ENCODE measurements at places on chromosomes 11 and 22.
A peak's percentile ranks its signal among the peaks of the same experiment; 100 is the strongest.

DNA sequence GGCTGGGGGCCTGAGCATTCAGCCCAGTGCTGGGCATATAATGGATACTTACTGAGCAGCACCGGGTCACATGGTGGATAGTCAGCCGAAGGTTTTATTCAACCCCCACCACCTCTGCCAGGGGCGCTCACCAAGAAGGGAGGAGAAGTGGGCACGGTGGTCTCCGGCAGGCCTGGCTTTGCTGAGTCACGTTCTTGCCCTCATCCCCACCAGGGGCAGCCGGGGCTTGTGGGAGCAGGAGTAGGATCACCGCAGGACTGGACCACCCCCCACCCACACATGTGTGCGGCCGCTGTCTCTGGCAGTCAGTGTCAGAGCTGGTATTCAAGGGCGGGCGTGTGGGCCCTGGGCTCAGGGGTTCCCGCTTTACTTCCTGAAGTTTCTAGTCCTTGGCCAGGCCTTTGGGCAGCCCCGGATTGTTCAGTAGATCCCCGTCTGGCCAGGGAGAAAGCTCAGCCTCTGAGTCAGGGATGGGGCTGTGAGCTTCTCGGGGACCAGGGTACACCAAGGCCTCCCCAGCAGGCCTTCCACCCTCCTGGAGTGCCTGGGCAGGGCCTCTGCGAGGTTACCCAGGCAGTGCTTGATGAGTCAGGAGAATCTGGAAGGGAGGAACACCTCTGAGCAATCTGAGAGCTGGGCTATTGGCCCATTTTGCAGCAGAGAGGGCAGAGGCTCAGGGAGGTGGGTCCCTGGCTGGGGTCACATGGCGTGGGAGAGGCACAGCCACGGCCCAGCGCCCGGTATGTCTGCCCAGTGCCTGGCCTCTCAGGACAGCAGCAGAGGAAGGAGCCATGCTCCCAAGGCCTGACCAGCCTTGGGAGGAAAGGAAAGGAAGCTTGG lies 60.6 kb downstream of the RTL6 start:
- DNase-seq: no peak

DNA sequence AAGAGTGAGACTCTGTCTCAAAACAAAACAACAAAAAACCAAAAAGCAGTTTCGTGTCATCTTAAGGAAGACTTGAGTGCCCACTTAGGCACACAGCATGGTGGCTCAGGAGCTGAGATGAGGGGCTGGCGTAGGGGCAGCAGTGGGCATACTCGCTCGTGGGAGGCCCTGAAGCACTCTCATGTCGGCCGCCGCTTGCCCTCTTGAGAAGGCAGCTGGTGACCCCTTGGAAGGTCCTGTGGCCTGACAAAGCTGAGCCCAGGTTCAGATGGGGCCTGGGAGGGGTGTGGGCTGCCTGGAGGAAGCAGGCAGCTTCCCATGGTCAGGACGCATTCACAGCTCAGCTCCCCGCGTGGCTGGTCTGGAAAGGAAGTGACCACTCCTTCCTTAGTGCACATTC lies 15.0 kb downstream of the MUC5B start:
- DNase-seq: no peak

- DNase-seq: no peak
Observed at GRCh38 chr11:2378527-2379210, 1.6 kb downstream of the CD81 start.

GRCh38 chr22:37267135-37267587 lies 15.1 kb upstream of the CYTH4 start:
- no peak for DNase-seq

DNA sequence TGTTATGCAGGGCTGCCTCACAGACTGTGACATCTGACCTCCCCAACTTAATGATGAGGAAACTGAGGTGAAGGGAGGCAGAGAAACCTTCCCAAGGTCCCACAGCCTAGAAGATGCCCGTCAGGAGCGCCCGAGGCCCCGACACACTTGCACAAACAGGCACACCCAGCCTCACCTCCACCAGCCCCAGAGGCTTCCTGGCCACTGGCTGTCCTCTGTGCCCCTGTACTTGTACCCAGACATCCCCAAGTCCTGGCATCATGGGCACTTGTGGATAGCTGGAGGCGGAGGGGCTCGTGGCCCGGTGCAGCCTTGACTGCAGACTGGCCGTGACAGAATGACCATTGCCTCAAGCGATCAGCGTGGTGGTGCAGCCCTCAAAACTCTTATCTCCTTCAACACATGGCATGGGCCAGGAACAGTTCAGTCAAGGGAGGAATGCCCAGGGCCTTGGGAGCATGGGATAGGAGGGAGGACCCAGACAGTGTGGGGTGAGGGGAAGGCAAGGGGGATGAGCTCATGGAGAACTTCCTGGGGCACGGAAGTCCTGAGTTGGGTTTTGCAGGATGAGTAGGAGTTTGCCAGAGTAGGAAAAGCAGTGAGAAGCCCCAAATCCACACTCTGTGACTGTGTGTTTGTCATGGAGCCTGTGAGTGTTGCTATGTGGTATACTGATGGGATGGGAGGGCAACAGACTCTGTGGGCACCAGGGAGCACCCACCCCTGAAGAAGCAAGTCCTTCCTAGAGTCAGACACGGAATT lies 25.8 kb upstream of the PPARA start:
- DNase-seq: no peak

DNA sequence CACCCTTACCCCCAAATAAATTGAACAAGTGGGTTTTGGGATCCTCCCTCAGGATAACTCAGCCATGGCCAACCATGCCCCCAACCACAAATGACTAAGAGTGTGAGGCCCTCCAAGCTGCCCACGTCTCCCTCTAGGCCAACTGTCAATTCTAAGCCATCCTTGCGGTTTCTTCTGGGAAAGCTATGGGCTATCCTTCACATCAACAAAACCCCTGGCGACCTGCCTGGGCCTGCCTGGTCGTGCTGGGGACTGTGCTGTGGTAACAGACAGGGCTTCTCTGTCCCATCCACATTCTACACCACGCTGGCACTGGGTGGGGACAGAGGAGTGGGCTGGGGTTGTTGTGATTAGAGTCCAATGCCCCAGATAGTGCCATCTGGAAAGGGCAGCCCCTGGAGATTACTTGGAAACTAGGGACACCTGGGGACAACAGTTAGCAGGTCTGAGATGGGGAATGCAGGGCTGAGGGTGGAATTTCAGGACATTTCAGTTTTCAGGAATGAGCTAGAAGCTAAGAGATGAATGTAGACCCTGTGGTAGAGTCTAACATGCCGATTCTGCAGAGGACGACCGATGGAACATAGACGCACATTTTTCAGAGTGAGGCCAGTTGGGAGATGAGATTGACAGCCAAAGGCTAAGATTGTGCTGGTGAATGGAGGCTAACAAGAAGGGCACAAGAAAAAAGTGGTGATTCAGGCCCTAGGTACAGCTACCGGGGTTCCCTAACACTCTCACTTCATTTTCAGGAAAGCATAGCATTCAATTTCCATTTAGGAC lies 131.9 kb downstream of the RASSF10 start:
- no peak for DNase-seq

- no peak for DNase-seq
Observed at GRCh38 chr11:57800444-57801182, 39.0 kb downstream of the CTNND1 start.

DNA sequence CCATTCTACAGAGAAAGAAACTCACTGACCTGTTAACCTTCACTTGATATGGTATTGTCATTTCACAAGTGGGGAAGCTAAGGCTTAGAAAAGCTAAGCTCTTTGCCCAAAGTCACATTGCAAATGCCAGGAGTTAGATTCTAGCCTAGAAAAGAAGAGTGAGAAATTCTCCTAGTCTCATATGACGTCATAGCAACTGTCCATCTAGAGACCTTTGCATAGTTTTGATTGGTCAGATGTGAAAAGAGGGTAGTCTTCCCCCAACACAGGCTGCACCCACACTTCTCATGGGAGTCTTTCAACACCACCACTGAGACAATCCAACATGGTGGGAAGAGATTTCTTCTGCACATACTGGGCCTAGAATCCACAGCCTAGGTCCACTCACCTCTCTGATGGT lies 197.9 kb downstream of the NTM start:
- no peak for DNase-seq

DNA sequence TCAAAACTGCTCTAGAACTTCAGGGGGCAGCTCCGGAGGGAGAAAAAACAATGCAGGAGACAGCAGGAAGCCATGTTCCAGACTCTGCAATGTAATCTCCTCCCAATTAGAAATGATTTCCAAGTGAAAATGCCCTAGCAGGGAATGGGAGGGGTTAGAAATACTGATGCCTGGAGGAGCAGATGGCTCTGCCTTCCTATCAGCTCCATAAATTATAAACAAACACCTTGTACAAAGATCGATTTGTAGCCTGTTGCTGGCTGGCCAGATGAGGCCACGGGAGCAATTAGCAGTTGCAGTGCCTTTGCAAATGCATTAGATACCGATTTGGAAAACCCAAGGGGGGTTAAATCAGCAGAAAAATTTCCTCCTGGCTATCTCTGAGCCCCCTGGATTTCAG lies 46.6 kb upstream of the CHRM4 start:
- no peak for DNase-seq

GRCh38 chr22:46099740-46100139 lies 50.6 kb upstream of the PPARA start:
- DNase-seq: no peak

DNA sequence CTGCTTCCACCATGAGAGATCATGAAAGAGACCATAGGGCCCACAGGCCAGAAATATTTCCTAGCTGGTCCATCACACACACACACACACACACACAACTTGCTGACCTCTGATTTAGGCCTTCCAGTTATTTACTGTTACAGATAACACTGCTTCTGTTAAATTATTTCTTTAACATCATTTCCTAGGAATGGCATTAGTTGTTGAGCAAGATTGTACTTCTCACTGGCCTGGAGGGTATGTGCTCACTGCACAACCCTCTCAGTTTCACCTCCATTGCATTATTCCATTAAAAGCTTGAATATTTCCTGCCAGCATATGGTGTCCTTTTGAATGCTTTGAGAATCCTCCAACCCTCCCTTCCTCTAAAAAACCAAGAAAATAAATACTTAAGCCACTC lies 104.4 kb downstream of the MICAL2 start:
- DNase-seq: no peak

DNA sequence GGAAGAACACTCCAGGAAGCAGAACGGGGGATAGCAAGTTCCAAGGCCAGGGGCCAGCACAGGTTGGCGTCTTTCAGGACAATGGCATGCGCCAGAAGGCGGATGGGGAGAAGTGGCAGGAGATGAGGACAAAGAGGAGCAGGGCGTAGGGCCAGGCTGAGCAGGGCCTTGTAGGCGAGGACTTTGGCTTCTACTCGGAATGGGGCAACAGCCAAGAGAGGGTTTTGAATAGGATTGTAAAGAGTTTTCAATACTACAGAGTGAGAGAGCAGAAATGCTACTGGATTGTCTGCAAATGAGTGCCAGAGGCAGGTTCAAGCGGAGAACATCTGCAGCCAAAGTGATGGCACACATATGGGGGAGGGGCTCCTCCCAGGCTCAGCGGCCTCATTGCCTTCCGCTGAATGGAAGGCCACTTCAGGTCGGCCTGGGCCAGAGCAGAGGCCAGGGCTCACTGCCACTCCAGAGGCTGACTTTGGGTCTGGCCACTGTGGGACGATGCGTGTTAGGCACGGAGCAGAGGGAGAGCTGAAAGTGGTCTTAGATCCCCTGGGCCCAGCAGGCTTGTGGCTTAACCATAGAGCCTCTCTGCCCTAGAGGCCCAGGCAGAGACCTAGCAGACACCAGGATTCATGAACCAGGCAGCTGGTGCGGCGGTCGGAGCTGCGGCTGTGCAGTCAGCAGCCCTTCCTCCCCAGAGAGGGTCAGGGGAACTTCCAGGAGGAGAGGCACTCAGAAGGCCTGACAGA lies 118.2 kb downstream of the DSCAML1 start:
- DNase-seq: peak; percentile 67

- no peak for DNase-seq
Observed at GRCh38 chr11:116657842-116658825, 114.7 kb downstream of the BUD13 start.

- DNase-seq: no peak
Observed at GRCh38 chr22:44494497-44494896, 3.5 kb downstream of the RTL6 start.

DNA sequence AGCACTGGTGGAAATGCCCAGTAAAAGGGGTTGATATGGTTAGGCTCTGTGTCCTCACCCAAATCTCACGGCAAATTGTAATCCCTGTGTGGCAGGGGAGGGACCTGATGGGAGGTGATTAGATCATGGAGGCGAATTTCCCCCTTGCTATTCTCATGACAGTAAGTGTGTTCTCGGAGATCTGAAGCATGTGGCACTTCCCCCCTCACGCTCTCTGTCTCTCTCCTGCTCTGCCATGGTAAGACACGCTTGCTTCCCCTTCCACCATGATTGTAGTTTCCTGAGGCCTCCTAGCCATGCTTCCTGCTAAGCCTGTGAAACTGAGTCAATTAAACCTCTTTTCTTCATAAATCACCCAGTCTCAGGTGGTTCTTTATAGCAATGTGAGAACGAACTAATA lies 37.4 kb downstream of the PACSIN2 start:
- DNase-seq: no peak

- DNase-seq: no peak
Observed at GRCh38 chr11:109378034-109378433, 44.0 kb upstream of the C11orf87 start.

- no peak for DNase-seq
Observed at GRCh38 chr11:113493206-113493605, 18.0 kb upstream of the DRD2 start.

DNA sequence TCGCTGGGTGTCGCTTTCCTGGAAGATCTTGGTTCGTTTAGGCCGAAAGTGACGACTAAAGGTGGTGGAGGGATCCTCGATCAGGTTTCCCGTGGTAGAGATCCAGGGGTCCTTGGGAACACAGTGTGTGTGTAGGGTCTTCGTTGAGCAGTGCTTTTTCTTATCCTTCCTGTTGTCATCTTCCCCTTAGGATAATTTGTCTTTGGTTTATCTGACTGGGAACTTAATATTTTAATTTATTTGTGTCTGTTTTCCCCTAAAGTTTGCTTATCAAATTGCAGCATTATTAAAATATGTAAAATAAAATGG lies 403 bp downstream of the RBM7 start:
- DNase-seq: no peak

DNA sequence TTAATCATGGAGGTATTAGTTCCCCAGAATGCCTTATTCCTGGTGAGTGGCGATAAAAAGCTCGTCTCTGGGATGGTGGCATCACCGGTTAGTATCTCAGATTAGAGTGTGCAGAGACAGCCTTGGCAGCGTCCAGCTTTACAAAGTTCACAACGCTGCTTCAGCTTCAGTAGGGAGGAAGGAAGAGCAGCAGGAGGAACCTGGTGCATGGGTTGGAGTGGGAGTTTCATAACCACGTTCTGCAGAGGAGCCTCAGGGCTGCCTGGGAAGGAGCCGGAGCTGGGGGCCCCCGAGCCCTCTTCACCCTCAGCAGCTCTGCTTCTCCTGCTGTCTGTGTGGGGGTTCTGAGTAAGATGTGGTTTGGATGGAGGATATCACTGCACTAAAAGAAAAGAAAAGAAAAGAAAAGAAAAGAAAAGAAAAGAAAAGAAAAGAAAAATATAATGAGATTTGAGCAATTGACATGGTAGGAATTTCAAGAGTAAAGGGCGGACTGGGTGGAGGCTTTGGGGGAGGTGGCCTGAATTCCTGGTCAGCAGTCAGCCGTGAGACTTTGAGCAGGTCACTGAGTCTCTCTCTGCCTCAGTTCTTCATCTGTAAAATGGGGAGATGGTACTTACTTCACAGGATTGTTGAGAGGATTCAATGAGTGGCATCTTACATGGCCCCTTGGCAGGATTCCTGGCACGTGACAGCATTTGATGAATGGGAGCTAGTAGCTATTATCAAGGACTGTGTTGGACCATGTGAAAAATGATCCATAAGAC lies 6.5 kb downstream of the ASPHD2 start:
- DNase-seq: no peak

GRCh38 chr11:11313426-11313825 lies 39.6 kb downstream of the CSNK2A3 start:
- no peak for DNase-seq

GRCh38 chr11:91913407-91913806 lies 311.2 kb upstream of the FAT3 start:
- no peak for DNase-seq
